ENCODE measurements at places on chromosomes 12 and 14.

DNA sequence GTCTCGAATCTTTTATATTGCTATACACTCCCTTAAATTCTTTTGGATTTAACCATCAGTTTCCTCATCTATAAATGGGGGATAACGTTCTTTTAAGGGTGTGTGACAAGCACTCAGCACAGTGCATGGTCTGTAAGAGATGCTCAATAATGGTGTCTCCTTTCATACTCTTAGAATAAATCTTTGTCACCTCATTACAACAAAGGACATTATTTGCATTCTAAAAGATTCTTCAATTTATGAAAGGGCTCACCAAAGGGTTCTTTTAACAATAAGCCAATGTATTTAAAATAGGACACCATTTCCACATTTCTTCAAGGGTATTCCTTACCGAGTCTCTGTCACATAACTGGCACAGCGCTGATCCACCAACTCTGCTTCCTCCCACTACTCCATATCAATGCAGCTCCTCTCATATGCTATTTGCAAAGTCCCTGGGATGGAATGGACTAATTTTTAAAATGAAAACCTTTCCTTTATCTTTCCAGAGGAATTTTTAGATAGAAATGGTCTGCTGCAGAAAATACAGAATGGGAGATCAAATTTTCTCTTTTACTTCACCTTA lies 29.2 kb upstream of the RIC8B start:
- no peak for DNase-seq

DNA sequence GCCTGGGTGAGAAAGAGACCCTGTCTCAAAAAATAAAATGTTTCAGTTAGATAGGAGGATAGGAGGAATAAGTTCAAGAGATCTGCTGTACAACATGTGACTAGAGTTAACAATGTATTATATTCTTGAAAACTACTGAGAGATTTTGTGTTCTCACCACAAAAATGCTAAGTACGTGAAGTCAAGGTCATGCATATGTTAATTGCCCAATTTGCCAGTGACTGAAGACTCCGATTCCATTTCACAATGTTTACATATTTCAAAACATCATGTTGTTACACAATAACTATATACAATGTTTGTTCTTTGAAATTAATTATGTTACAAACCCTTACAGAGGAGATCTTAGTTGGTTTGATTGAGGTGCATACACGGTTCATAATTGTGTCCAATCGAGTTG lies 52.1 kb downstream of the SLC15A4 start:
- no peak for DNase-seq

DNA sequence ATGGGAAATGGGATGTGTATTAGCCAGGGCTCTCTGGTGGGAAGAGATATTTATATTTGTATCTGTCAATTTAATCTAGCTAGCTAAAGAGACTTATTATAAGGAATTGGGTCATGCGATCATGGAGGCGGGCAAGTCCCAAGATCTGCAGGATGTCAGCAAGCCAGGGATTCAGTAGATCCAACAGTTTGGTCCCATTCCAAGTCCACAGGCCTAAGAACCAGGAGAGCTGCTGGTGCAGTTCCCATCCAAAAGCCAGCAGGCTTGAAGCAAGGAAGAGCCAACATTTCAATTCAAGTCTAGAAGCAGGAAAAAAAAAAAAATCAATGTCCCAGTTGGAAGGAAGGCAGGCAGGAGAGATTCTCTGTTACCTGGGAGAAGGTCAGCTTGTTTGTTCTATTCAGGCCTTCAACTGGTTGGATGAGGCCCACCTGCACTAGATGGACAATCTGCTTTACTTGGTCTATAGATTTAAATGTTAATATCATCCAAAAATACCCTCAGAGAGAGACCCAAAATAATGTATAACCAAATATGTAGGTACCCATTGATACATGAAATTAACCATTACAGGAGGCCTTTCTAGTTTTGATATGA lies 60.7 kb upstream of the BCAT1 start:
- DNase-seq, result no peak

DNA sequence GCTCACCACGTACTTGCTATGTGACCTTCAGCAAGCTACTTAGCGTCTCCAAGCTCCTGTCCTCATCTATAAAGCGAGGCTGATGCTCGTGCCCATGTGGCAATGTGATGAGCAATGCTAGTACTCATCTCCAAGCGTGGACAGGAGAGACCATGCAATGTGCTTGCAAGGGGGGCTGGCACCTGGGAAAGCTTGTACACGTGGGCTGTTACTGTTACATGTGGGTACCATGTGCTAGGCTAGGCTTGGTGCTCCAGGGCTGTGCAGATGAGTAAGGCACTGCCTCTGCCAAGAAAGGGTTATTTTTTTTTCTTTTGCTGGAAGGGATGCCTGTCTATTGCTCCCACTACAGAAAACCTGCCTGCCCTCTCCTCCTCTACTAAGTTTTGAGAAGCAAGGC lies 46.6 kb downstream of the TSPAN11 start:
- DNase-seq, result no peak

- DNase-seq, result no peak
Observed at GRCh38 chr14:100856056-100856950, 30.4 kb downstream of the MEG3 start.

DNA sequence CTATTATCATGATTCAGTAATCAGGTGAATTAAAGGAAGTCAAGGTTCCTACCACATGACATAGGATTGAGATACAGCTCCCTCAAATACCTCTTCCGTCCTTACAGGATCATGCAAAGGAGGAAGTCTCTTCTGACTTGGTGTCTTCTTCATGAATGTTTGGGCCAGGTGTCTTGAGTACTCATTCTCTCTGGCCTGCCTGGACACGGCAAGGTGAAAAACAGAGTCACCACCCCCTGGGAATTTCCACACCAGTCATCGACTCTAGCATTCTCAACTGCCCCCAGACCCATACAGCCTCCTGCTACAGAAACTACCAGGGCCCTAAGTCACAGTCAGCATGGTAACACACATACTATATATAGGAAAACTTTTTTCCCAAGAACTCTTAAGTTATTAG lies 44.9 kb upstream of the LTBP2 start:
- DNase-seq, result no peak

DNA sequence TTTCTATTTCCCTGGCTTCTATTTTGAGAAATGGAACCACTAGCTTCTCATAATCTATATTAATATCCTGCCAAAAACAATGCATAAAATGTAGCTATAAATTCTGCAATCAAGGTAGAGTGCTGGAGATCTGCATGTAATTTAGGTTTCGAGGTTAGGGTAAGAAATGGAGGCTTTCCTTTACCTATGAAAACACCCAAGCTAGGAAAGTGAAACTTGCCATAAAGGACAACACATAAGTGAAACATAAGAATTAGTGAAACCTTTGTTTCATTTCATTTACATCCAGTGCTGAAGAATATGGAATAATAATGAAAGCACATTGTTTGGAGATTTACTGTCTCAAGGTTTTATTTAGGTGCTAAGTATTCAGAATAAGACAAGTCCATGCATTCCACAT lies 9.7 kb downstream of the CLEC2A start:
- no peak for DNase-seq

Data from astrocyte of the spinal cord (primary cell).